Smooth muscle cell of bladder (primary cell): ENCODE measurements at places on chromosomes 2 and 18. TPM values are rescaled to one million over a fixed set of nuclear protein-coding genes. Genes with fewer than 3 reads are reported as not detected.

The INPP4A gene
- 25.6 and 31.4 TPM in 2 replicates for total RNA-seq

The ADRA2B gene
- 0.09 TPM in 1 of 2 replicates, not detected in the other for total RNA-seq

The CAPN14 gene
- total RNA-seq, result under 0.01 and 0.09 TPM in 2 replicates

The ATG16L1 gene
- 24.9 and 33.8 TPM in 2 replicates for total RNA-seq

The HES6 gene
- 0.92 and 4.0 TPM in 2 replicates for total RNA-seq

The COL4A3 gene
- total RNA-seq, result under 0.01 and 0.18 TPM in 2 replicates

The CCDC141 gene
- total RNA-seq, result under 0.01 TPM in 1 of 2 replicates, not detected in the other

The SLC14A1 gene
- 27.6 and 39.7 TPM in 2 replicates for total RNA-seq

The ATP6V1C2 gene
- total RNA-seq, result under 0.01 TPM in 1 of 2 replicates, not detected in the other
